ENCODE measurements at places on chromosomes 4 and X.

- no peak overlapping the region for H3K27ac ChIP-seq
- H3K36me3 ChIP-seq: no peaks in the 10 kb centered on the region
- no peak overlapping the region for H3K4me3 ChIP-seq
- DNase-seq: no peak
- no peaks in the 10 kb centered on the region for H3K4me1 ChIP-seq
These were observed 419.5 kb downstream of the SPIN4 start for GRCh38 chrX:62931625-62932024.

- H3K27me3 ChIP-seq: no peaks in the 10 kb centered on the region
- H3K4me3 ChIP-seq: no peak overlapping the region
- peak overlapping the region; percentile 60 for H3K27ac ChIP-seq
- H3K4me1 ChIP-seq: peaks cover 29% of the 10 kb centered on the region
These were observed 37.8 kb downstream of the TBC1D9 start for GRCh38 chr4:140718241-140718952.

DNA sequence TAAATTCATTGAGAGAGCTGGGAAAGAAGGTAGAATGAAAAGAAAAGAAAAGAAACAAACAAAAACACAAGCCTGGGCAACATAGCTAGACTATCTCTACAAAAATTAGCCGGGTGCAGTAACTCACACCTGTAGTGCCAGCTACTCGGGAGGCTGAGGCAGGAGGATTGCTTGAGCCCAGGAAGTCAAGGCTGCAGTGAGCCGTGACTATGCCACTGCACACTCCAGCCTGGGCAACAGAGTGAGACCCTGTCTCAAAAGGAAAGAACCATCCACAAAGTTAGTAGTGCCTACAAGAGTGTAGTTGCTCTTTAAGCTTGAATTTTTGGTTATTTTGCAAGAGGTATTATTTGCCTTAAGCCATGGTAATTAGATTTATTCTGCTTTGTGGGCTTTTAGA is 157.7 kb downstream of the CBR4 start:
- no peaks in the 10 kb centered on the region for H3K27me3 ChIP-seq
- peaks cover 40% of the 10 kb centered on the region for H3K4me1 ChIP-seq
- H3K4me3 ChIP-seq: no peak overlapping the region

- no peak overlapping the region for H3K4me3 ChIP-seq
- H3K36me3 ChIP-seq: no peaks in the 10 kb centered on the region
- H3K27ac ChIP-seq: no peak overlapping the region
- DNase-seq: no peak
- no peaks in the 10 kb centered on the region for H3K4me1 ChIP-seq
These were observed 185.3 kb upstream of the BCOR start for GRCh38 chrX:40282946-40283660.

GRCh38 chrX:116111497-116111896 is 59.0 kb upstream of the AGTR2 start:
- H3K4me3 ChIP-seq: no peak overlapping the region
- DNase-seq: no peak
- H3K27me3 ChIP-seq: no peaks in the 10 kb centered on the region
- H3K36me3 ChIP-seq: no peaks in the 10 kb centered on the region

DNA sequence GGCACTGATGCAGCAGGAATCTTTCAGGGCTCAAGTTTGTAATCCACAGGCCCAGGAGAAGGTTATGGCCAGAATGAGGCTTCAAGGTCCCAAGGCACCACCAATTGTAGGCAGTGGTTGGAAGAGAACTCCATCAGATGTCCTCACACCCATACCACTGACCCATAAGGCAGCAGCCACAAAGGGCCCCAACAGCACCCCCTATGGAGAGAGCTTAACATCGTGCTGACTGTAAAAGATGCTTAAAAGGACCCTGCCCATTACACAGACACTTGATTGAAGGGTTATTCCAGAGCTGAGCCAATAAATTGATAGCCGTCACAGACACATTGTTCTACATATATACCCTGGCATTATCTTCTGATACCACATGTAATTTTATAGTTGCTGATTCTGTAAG is 113.7 kb downstream of the SOWAHB start:
- H3K36me3 ChIP-seq: peaks cover 7% of the 10 kb centered on the region
- H3K27me3 ChIP-seq: no peaks in the 10 kb centered on the region
- no peak for DNase-seq
- no peak overlapping the region for H3K4me3 ChIP-seq
- H3K4me1 ChIP-seq: no peaks in the 10 kb centered on the region

GRCh38 chr4:81049907-81050306 is 19.4 kb downstream of the BMP3 start:
- no peak for DNase-seq
- H3K4me1 ChIP-seq: no peaks in the 10 kb centered on the region
- no peak overlapping the region for H3K4me3 ChIP-seq
- no peak overlapping the region for H3K27ac ChIP-seq
- no peaks in the 10 kb centered on the region for H3K36me3 ChIP-seq
- H3K27me3 ChIP-seq: peaks cover 4% of the 10 kb centered on the region

GRCh38 chr4:94623126-94623911 is 134.4 kb upstream of the BMPR1B start:
- no peak overlapping the region for H3K27ac ChIP-seq
- no peak for DNase-seq
- H3K27me3 ChIP-seq: no peaks in the 10 kb centered on the region
- H3K4me1 ChIP-seq: no peaks in the 10 kb centered on the region
- H3K36me3 ChIP-seq: peaks cover 13% of the 10 kb centered on the region
- no peak overlapping the region for H3K4me3 ChIP-seq

GRCh38 chrX:55659931-55660330 is 36.7 kb downstream of the FOXR2 start:
- no peak for DNase-seq
- no peaks in the 10 kb centered on the region for H3K27me3 ChIP-seq
- no peak overlapping the region for H3K4me3 ChIP-seq
- H3K36me3 ChIP-seq: no peaks in the 10 kb centered on the region
- H3K4me1 ChIP-seq: no peaks in the 10 kb centered on the region

DNA sequence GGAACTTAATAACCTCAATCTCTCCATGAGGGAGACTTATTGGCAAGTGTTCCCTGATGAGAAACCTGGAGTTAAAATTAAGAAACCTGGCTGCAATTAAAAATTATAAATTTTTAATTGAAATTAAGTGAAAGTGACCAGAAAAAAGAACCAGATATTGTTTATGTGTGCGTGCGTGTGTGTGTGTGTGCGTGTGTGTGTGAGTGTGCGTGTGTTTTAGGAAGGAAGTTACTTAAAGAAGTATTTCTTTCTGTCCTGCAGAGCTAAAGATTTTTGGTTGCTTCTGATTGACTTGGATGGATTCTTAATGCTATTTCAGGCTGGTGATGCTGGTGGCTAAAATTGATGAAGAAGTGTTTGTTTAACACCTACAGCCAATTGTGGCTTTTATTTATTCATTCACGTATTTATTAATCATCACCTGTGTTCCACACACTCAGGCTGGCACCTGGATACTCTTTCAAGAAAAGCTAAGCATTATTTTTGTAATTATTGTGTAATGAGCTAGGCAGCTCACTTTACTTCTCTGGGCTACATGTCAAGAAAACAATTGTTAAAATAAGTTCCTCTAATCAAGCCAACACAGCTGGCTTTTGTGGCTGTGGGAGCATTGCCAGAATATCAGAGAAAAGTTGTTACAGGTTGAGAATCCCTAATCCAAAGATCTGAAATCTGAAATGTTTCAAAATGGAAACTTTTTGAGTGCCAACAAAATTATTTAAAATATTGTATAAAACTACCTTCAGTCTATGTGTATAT is 68.5 kb downstream of the CEP44 start:
- H3K27ac ChIP-seq: no peak overlapping the region
- H3K36me3 ChIP-seq: no peaks in the 10 kb centered on the region
- no peak overlapping the region for H3K4me3 ChIP-seq
- H3K27me3 ChIP-seq: no peaks in the 10 kb centered on the region
- no peak for DNase-seq

- no peak for DNase-seq
- no peak overlapping the region for H3K4me3 ChIP-seq
- H3K36me3 ChIP-seq: peaks cover 19% of the 10 kb centered on the region
- no peaks in the 10 kb centered on the region for H3K4me1 ChIP-seq
- H3K27me3 ChIP-seq: no peaks in the 10 kb centered on the region
These were observed 123.5 kb downstream of the PTPN13 start for GRCh38 chr4:86717651-86718050.

GRCh38 chrX:118115953-118116712 is 477 bp downstream of the KLHL13 start:
- peak overlapping the region; percentile 47 for H3K4me3 ChIP-seq
- DNase-seq: peak; percentile 48
- no peaks in the 10 kb centered on the region for H3K36me3 ChIP-seq
- no peaks in the 10 kb centered on the region for H3K27me3 ChIP-seq
- H3K4me1 ChIP-seq: no peaks in the 10 kb centered on the region

DNA sequence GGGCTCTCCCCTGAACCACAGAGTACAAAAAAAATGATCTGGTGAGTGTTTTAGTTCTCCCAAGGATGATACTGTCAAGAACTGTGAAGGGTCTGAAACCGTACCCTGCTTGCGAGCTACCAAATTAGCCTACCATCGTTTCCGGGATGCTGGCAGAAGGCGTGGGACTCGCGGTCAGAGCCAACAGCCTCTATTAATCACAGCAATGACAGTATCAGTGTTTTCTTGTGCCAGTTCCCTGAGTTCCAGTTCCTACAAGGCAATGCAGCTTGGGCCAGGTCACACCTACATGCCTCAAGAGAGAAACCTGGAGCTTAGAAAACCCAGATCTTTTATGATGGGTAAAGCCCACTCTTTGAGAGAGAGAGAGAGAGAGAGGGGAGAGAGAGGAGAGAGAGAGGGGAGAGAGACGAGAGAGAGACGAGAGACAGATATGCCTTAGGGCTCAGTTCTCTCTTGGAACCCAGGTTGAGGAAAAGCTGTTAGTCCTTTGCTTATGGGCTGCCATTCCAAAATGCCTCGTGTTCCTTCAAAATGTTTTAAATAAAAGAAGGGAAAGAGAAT is 327.8 kb downstream of the ARHGAP10 start:
- peaks cover 20% of the 10 kb centered on the region for H3K4me1 ChIP-seq
- no peak overlapping the region for H3K27ac ChIP-seq
- H3K4me3 ChIP-seq: no peak overlapping the region
- no peak for DNase-seq
- no peaks in the 10 kb centered on the region for H3K27me3 ChIP-seq

GRCh38 chrX:154718616-154719015 is 32.3 kb downstream of the GAB3 start:
- peaks cover 15% of the 10 kb centered on the region for H3K4me1 ChIP-seq
- no peak overlapping the region for H3K4me3 ChIP-seq
- no peaks in the 10 kb centered on the region for H3K36me3 ChIP-seq
- no peaks in the 10 kb centered on the region for H3K27me3 ChIP-seq
- DNase-seq: no peak

GRCh38 chrX:26558719-26559386 is 342.9 kb downstream of the MAGEB5 start:
- no peaks in the 10 kb centered on the region for H3K36me3 ChIP-seq
- no peak overlapping the region for H3K27ac ChIP-seq
- no peak for DNase-seq
- no peaks in the 10 kb centered on the region for H3K27me3 ChIP-seq
- H3K4me3 ChIP-seq: no peak overlapping the region

- H3K4me3 ChIP-seq: no peak overlapping the region
- no peaks in the 10 kb centered on the region for H3K36me3 ChIP-seq
- no peaks in the 10 kb centered on the region for H3K4me1 ChIP-seq
- H3K27ac ChIP-seq: no peak overlapping the region
These were observed 27.2 kb downstream of the RASL11B start for GRCh38 chr4:52889354-52889753.

GRCh38 chrX:68304602-68305001 is 128.7 kb downstream of the OPHN1 start:
- no peaks in the 10 kb centered on the region for H3K4me1 ChIP-seq
- no peak for DNase-seq
- no peaks in the 10 kb centered on the region for H3K36me3 ChIP-seq
- H3K27me3 ChIP-seq: no peaks in the 10 kb centered on the region
- no peak overlapping the region for H3K27ac ChIP-seq

GRCh38 chrX:134570509-134570846 is 87.8 kb downstream of the PLAC1 start:
- H3K36me3 ChIP-seq: no peaks in the 10 kb centered on the region
- H3K4me1 ChIP-seq: no peaks in the 10 kb centered on the region
- H3K27me3 ChIP-seq: no peaks in the 10 kb centered on the region
- no peak for DNase-seq

DNA sequence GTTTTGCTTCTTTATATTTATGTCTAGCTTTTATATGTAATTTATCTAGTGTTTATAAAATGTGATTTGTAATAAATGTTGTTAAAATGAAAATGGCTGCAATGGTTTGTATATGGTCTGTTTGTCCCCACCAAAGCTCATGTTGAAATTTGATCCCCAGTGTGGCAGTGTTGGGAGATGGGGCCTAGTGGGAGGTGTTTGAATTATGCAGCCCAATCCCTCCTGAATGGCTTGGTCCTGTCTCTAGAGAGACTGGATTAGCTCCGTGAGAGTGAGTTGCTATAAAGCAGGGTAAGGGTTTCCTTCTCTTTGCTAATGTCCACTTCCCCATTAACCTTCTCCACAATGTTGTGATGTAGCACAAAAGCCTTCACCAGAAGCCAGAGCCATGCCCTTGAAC is 30.0 kb upstream of the JADE3 start:
- H3K36me3 ChIP-seq: peaks cover 10% of the 10 kb centered on the region
- DNase-seq: no peak
- no peak overlapping the region for H3K4me3 ChIP-seq
- H3K4me1 ChIP-seq: no peaks in the 10 kb centered on the region
- H3K27me3 ChIP-seq: no peaks in the 10 kb centered on the region
- H3K27ac ChIP-seq: no peak overlapping the region

- no peak for DNase-seq
- H3K4me3 ChIP-seq: no peak overlapping the region
- no peak overlapping the region for H3K27ac ChIP-seq
- H3K27me3 ChIP-seq: no peaks in the 10 kb centered on the region
- H3K36me3 ChIP-seq: no peaks in the 10 kb centered on the region
These were observed 4.9 kb upstream of the ZNF630 start for GRCh38 chrX:48076343-48076742.

DNA sequence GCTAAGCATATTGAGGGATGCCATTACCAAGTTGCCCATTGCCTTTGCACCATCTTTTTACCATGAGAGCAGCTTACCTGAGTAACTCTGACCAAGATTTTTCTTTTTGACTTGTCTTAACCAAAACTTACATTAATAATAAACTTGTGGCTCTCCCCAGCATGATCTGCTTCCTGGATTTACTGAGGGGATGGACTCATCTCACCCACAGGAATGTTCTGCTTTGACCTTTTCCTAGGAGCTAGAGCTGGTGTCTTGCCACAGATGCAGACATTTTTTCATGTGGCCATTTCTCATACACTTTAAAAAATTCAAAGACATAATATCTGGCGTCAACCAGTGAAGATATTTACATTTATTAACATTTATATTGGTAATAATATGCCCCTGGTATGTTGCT is 79.2 kb upstream of the EFHC2 start:
- H3K27me3 ChIP-seq: no peaks in the 10 kb centered on the region
- no peaks in the 10 kb centered on the region for H3K36me3 ChIP-seq
- H3K27ac ChIP-seq: no peak overlapping the region
- DNase-seq: no peak
- H3K4me1 ChIP-seq: no peaks in the 10 kb centered on the region

GRCh38 chr4:1191621-1192020 is 19.2 kb upstream of the SPON2 start:
- no peaks in the 10 kb centered on the region for H3K36me3 ChIP-seq
- H3K27me3 ChIP-seq: no peaks in the 10 kb centered on the region
- no peak overlapping the region for H3K4me3 ChIP-seq
- DNase-seq: peak; percentile 58
